ENCODE measurements at places on chromosomes 1 and 21.

DNA sequence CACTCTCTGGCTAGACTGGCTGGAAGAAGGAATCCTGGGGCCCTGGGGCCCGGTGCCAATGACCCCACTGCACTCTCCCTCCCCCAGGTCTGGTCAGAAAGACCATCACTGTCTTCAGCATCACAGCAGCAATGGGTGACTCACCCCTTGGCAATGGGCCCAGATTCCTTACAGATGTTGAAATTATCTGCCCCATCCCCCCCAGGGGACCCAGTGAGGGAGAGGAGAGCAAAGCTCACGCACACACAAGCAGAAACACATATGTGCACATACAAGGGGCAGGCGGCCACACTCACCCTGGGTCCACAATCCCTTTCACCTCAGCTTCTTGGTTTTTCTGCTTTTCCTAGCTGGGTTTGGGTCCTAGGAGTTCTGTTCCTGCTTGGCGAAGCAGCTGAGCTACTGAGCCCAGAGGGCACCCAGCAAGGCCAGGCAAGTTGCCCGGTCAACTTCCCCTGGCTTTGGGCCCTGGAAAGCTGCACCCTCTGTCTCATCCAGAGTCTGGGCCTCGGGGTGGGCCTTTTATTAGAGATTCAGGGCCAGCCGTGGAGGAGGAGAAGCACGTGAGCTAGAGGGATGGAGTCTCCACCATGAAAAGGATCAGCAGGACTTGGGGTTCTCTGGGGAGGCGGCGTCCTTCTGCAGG is 2.6 kb downstream of the COL16A1 start:
- peak; percentile 64 for DNase-seq

GRCh38 chr1:14875524-14876509 is 277.3 kb downstream of the KAZN start:
- DNase-seq = no peak

DNA sequence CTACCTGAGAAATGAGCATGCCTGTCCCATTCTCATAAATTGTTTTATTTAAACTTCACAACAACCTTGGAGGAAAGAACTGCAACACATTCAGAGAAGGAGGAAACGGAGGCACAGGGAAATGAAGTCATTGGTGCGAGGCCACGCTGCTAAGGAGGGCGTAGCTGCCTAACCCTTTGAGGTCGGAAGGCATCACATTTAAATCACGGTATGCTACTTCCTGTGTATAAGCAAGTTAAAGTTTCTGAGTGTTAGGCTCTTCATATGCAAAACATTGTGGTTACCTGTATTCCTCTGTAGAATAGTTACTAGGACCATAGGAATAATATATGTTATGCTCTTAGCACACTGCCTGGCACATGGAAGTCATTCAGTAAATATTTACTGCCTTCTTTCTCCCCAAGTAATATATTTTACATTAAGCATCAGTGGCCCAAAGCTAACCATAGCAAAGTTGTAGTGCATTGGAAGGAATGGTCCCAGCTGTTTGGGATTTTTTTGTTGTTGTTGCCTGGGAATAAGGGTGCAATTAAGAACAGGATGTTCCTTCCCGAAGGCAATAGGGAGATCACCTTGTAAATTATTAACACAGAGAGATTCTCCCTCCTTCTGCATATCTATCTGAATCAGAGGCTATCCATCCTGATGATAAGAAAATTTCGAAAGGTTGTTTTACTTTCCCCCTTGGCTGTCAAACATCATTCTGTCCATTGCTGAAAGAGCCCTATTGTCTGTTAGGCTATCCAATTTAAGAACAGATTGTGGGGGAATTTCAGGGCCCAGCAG is 192.2 kb upstream of the C8B start:
- no peak for DNase-seq

DNA sequence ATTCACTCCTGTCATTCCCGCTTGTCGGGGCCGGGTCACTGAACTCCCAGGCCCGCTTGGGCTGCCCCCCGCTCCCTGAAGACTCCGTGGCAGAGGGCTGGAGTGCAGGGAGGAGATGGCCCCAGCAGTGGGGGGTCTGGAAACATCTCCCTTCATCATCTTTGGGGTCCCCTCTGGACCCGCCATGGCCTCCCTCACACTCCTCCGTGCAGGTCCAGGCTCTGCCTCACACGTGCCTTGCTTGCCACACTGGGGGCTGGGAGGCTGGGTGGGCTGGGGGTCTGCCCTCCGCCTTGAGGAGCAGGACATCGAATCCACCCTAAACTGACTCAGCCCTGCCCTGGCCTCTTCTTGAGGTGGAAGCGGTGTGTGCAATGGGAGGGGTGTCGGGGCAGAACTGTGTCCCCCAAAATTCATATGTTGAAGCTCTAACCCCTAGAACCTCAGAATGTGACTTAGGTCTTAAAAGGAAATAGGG is 35.2 kb downstream of the POFUT2 start:
- no peak for DNase-seq

DNA sequence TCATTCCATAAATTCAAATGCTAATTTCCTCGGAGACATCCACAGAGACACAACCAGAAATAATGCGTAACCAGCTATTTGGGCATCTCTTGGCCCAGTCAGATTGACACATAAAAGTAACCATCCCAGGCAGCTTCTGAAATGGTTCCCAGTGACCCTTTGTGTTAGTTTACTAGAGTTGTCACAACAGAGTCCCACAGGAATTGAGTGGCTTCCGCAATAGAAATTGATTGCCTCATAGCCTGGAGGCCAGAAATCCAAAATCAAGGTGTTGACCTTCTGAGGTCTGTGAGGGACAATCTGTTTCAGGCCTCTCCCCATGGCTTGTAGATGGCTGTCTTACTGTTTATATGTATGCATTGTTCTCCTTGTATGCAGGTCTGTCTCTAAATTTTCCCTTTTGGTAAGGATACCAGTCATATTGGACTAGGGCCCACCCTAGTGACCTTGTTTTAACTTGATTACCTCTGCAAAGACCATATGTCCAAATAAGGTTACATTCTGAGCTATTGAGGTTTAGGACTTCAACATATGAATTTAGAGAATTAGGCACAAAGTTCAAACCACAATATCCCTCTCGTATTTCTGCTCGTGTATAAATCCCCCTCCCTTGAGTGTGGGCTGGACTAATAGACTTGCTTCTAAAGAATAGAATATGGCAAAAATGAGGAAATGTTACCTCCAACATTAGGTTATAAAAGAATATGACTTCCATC is 78.2 kb upstream of the FGGY start:
- no peak for DNase-seq

DNA sequence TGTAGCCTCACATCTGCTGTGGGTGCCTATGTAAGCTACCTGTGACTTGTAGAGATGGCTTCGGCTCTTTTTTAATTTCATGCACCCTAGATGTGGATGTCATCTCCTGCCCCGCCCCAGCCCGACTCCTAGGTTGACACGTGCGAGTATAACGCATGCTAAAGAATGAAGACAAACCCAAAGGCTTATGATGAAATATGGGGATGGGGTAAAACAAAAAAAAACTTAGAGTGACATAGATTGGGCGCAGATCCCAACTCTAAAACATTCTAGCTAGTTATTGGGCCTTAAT is 613 bp upstream of the ERO1B start:
- DNase-seq = peak; percentile 64

DNA sequence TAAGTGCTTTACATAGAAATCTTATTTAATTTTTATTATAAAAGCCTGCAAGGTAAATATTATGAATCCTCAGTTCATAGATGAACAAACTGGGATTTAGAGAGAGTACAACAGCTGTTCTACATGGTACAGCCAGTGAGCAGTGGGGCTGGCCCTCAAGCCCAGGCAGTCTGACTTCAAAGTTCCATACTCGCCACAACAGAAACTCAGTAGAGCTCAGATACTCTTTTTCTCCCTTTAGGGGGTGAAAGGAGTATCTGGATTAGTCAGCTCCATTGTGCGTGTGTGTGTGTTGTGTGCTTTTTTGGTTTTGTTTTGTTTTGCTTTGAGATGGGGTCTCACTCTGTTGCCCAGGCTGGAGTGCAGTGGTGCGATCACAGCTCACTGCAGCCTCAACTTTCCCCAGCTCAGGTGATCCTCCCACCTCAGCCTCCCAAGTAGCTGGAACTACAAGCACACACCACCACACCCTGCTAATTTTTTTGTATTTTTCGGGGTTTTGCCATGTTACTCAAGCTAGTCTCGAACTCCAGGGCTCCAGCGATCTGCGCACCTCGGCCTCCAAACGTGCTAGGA is 378.5 kb downstream of the SMYD3 start:
- DNase-seq = no peak

DNA sequence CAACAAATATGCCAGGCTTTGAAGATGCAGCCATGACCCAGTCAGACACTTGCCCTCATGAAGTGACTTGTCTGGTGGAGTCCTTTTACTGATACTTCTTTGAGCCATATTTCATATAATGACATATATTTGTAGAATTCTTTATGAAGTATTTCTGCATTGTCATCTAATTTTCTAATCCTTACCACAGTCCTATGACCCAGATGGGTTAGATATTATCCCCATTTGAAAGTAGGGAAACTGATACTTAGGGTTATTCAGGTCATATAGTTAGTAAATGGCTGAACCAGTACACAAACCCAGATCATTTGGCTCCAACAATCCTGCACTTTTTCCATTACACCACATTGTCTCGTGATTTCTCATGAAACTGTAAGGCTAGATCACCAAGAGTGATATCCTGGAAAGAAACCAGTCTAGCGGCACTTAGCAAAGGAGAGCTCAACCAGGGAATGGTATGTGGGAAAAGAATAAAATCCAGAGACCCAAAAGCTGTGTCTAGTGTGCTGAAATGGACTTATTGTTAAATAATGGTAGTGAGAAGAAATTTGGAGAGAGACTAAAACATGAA is 49.6 kb downstream of the ZFYVE9 start:
- no peak for DNase-seq

DNA sequence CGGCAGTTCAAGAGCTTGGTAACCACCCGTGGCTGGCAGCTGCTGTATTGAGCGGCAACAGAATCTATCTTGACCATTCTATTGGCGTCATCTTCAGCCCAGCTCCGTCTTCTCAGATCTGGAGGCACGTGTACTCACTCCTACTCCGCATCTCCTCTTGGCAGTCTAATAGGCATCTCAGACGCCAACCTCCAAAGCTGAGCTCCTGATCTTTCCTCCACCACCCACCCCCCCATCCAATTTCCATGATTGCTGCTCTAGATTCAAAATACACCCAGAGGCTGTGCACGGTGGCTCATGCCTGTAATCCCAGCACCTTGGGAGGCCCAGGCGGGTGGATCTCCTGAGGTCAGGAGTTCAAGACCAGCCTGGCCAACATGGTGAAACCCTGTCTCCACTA is 84.6 kb upstream of the CASZ1 start:
- no peak for DNase-seq

DNA sequence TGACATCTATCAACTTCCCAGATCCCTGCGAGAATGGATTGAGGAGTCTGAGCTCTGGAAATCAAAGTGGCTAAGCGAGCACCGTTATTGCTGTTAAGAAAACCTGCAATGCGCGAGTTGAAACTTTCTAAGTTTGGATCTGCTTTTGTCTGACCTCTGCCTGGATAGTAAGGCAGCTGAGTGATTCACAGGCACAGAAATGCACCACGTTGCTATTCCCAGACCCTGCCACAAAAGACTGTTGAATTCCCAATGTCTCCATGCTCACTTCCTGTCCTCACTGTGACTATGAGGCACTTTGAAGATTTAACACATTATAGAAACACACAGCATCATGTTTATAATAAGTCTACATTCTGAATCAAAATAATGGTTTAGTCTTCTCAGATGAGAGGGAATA is 27.1 kb upstream of the CNIH3 start:
- no peak for DNase-seq

- DNase-seq = no peak
Measured at GRCh38 chr21:14124266-14124665, 86.5 kb downstream of the LIPI start.

DNA sequence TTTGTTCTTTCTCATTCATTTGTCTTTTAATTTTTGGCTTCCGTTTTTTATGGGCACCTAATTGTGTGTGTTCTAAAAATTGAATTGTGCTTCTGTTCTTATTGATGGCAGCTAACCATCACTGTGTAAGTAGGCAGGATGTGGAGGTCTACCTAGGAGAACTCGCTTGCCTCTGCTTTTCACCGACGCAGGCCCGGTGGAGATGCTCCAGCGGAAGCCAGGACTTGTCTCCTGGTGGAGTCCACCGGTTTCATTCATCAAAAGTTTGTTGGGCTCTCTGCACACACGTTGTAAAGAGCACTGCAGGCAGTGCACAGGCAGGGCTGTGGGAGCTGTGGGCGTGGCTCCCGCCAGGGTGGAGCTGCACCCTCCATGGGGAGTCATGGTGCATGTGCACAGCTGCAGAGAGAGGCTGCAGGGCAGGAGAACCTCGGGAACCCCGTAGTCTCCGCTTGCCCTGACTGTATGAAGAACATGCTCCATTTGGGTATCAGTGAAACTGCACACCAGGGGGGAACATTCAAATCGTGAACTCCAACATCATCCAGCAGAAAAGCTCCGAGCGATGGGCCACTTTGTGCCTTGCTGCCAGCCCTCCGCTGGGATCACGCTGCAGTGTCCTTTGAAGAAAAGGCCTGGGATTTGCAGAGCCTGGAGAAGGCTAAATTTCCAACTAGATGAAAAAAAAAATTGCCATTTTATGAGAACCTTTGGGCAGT is 6.0 kb upstream of the C1orf174 start:
- DNase-seq = no peak

- DNase-seq = peak; percentile 17
Measured at GRCh38 chr1:66214901-66215300, 319.1 kb upstream of the SGIP1 start.

DNA sequence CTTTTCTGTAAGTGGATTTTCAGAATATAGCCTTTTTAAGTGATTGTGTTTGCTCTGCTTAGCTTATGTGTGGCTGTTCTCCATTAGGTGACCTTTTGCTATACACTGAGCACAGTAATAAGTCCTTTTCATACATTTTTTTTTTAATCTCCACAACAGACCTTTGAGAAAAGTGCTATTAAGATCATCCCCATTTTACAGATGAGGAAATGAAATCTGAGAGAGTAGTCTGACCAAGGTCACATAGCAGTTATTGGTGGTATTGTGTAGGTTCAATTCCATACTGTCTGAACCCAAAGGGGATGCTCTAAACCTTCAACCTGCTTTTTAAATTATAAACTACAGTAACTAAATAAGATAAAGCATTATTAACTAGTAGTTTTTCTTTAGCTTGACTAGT is 1.7 kb downstream of the PRRC2C start:
- DNase-seq = no peak

DNA sequence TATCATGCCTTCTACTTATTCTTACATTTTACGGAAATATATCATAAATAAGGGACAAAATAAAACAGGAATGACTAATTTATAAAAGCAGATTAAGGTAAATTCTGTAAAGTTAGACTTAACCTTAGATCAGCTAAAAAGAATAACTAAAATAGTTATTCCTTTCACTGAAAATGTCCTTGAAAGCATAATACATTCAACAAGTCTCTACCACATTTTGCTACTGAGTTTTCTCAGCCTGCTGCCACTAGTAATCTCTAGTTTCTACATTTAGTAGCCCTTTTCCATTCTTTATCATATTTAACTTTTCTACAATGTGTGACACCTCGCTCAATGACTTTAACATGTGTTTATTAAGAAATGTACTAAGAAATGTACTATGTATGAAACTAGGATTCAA is 89.0 kb downstream of the DENND1B start:
- no peak for DNase-seq

Measured in CD4-positive, alpha-beta T cell treated with Interleukin-6 for 4 hours (primary cell).